ENCODE measurements at places on chromosomes 3 and 15.

DNA sequence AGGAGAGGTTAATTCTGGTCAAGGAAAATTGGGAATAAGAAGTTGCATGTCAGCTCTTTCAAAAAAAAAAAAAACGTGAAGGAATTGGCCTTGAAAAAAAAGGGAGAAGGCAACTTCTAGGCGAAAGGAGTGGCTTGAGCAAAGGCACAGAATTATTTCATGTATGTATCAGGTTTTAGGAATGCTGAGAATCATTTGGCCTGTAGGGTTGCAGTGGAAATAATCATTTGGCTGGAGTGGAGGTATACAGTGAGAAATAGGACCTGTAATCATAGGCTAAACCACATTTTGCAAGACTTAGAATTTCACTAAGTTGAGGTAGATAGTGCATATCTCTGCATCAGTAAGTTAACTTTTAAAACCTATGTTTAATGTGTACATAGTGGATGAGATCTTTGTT, 54.9 kb downstream of the EPHA6 start:
- DNase-seq: no peak

- DNase-seq: no peak
These were observed 38.2 kb downstream of the SLITRK3 start for GRCh38 chr3:165158011-165158410.

- DNase-seq: no peak
These were observed 2.2 kb downstream of the SOX2 start for GRCh38 chr3:181713676-181714612.

DNA sequence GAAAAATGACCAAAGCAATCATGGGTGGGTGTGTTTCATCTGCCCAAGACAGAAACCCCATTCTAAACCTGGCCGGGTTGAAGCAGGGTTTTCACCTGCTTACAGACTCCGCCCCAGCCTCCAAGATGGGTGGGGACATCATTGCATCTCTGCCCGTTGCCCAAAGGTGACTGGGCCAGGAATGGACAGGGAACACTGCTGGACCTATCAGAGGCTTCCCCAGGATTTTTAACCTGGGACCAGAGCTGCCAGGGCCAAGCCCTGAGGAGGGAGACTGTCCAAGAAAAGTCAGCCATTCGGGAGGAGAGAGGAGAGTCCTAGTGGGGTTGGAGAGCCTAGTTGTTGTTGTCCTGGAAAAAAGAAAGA, 109.7 kb upstream of the ALDH1A3 start:
- no peak for DNase-seq

DNA sequence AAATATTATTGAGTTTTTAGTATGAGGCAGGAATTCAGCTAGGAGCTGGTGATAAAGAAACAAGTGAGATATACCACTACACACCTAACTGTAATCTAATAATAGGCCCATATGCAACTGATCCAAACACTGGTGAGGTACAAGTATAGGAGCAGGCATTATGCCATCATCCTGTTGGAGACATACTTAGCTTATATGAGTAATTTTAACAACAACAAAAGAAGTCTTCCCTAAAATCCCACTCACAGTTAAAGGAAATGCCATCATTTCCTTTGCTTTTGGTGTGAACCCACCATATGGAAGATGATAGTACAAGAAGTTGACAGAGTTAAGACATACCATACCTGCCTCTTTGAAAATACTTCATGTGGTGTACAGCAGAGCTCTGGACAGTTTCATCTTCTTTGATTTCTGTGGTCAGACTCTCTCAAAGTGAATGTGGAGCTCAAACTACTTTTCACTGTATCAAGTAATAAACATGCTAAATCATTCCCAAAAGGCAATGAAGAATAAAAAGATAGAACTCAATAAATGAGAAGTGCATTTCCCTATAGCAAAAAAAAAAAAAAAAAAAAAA, 85.5 kb downstream of the CD200R1L start:
- DNase-seq: no peak

GRCh38 chr3:86303935-86304334, 687.0 kb downstream of the VGLL3 start:
- no peak for DNase-seq

DNA sequence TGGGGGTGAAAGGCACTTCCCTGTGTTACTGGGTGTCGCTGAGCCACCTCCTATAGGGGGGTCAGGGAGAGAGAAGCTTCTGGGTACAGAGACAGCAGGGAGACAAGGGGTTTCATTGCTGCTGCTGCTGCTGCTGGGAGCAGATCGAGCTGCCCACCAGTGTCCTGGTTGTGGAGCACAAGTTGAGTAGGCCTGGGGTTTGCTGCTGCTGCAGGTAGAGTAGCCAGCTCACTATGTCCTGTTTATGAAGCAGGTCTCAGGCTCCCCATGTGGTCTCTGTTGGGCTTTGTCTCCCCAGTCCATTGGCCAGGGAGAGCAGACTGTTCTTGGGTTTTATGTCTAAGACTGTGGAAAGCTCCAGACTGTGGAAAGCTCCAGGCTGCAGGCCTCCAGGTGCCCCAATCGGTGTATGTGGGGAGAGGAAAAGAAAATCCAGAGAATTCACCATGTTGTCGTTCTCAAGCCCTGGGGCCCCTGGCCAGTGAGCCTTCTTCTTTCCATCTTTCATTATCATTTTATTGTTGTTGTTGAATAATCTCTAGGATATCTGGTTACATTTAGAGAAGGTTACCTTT, 157.8 kb downstream of the ADAMTS17 start:
- no peak for DNase-seq

GRCh38 chr15:87604857-87605446, 651.6 kb downstream of the NTRK3 start:
- DNase-seq: no peak

DNA sequence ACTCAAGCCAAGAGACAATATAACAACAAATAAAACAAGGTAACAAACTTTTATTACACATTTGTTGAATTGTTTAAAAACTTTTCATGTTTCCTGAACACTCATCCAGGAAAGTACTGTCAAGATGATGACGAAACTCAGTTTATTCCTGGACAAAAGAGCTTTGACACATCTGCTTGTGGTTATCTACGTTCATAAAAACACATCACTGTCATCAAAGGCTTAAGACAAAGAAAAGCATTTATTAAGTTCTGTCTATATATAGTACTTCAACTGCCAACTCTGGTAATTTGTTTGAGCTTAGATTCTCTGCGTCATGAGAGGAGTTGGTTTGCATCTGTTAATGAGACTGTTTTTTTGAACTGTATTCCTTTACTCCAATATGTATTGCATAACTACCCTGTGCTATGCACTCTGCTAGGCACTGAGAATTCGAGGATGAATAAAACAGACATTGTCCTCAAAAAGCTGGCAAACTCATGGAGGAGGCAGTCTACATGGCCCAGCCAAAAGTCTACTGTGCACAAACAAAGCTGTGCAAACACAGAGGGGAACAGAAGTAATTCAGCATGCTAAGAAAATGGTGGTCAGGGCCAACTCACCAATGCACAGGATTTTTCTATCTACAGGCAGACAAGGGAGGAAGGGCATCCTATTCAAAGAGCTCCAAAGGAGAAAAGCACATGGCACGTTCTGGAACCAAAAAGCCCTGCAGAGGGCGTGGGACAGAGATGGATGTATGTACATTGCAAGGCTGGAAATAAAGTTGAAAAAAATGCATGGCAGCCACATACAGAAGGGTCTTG, 21.5 kb downstream of the PLD1 start:
- DNase-seq: no peak

GRCh38 chr15:88990185-88990679, 77.1 kb upstream of the MFGE8 start:
- no peak for DNase-seq

DNA sequence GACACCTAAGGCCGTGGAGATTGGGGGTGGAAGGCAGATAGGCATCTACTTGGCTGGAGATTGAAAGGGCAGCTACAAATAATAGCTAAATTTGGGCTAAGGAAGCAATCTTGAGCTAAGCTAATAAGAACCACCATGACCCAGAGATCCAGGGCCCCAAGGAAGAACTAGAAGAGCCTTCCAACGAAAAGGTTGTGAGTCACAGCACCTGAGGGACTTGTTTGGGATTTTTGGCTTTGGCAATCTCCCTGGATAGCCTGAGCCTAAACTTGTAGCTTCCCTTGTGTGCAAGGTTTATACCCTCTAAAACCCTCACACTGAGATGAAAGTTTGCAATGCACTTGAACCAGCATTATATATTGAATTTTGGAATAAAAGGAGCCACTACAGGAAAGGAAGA, 364.0 kb upstream of the IL12A start:
- no peak for DNase-seq

- DNase-seq: no peak
These were observed 10.0 kb upstream of the MLF1 start for GRCh38 chr3:158560979-158561378.

- DNase-seq: no peak
These were observed 188.1 kb upstream of the TSC22D2 start for GRCh38 chr3:150220041-150220440.

DNA sequence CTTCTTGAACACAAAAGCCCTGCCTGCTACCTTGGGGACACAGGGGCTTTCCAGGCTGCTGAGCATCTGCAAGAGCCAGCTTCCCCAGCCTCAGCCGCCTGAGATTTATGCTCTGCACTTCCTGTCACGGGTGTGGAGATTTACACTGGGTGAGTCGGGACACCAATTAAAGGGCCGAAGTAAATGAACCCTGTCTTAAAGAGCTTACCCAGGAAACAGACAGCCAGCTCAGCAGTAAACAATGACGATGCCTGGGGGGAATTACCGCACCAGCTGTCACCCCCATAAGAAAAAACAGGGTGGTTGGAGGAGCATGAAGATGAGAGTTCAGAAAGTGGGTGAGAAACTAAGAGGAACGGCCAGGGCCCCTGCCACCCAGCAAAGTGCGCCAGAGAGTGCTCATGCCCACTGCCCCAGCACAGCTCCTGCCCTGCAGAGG, 37.5 kb upstream of the IQSEC1 start:
- DNase-seq: no peak

- no peak for DNase-seq
These were observed 53.1 kb downstream of the SLC4A7 start for GRCh38 chr3:27431116-27431515.

Measured in activated CD4-positive, CD25-positive, alpha-beta regulatory T cell treated with anti-CD3 and anti-CD28 coated beads, Interleukin-2, amount 50 U/mL, for 16 hours (primary cell).